ENCODE measurements at places on chromosomes 11 and 22. TPM values are rescaled to one million over a fixed set of nuclear protein-coding genes. Genes with fewer than 3 reads are reported as not detected.

ZNF214 gene
- 3.2 TPM for polyA plus RNA-seq

C11orf16 gene
- polyA plus RNA-seq, result not detected

ME3 gene
- polyA plus RNA-seq, result 27.2 TPM

BTBD18 gene
- 0.02 TPM for polyA plus RNA-seq

OR52E6 gene
- not detected for polyA plus RNA-seq

POU2AF2 gene
- polyA plus RNA-seq, result not detected

LARGE2 gene
- polyA plus RNA-seq, result 2.5 TPM

OR8D1 gene
- not detected for polyA plus RNA-seq

SDHAF2 gene
- polyA plus RNA-seq, result 43.5 TPM

APOA4 gene
- polyA plus RNA-seq, result not detected

FREY1 gene
- 0.23 TPM for polyA plus RNA-seq

KRTAP5-9 gene
- polyA plus RNA-seq, result not detected

RGL4 gene
- polyA plus RNA-seq, result not detected

ASRGL1 gene
- polyA plus RNA-seq, result 2.9 TPM

SCN4B gene
- 0.50 TPM for polyA plus RNA-seq

MUC5AC gene
- not detected for polyA plus RNA-seq

Measured in ovary (tissue), 10 donors.